ENCODE measurements at places on chromosomes 16 and 17.

DNA sequence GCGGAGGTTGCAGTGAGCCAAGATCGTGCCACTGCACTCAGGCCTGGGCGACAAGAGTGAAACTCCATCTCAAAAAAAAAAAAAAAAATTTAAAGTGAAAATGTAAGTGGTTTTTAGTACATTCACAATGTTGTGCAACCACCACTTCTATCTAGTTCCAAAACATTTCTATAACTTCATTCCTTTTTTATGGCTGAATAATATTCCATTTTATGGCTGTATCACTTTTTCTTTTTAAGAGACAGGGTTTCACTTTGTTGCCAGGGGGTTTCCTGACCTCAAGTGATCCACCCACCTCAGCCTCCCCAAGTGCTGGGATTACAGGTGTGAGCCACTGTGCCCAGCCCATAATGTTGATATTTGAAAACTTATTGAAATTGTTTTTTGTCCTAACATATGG lies 11.7 kb upstream of the CMTM3 start:
- DNase-seq, result no peak

DNA sequence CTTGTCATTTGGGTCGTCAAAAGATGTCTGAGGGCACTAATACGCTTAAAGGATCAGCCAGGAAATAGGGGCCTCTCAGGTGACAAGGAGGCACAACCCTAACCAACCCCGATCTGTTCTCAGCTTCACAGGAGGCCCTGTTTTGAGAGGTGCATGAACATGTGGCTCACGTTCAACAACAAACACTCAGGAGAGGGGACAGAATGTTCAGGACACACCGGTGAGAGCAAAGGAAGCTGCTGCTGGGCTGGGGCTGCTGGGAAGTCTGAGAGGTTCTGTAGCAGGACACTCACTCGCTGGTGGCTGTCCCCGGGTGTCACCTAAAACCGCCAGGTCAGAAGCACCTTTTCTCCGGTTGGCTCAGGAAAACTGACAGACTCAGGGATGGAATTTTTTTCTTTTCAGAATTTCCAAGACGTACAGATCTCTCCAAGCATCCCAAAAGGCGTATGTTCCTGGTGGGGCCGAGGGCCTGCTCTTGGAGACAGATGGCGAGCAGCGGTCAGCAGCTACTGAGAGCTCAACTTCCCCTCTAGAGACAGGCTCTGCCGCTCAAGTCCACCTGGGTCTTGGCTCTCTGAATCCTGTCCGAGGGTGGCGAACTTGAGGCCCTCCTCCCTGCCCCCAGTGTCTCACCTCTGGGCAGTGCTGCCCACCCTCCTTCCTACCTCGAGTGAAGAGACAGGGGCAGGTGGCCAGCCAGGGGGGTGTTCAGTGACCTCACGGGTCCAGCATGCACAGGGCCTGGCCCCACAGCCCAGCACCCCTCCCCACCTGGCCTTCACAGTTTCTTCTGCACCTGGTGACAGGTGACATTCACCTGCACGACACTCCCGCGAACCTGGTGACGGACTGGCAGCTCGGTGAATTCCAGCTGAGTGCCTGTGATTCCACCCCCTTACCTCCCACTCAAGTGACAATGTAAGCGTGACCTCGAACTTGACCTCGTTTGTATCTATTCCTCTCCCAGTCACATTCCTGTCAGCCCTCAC lies 22.9 kb downstream of the CLUH start:
- DNase-seq, result no peak

DNA sequence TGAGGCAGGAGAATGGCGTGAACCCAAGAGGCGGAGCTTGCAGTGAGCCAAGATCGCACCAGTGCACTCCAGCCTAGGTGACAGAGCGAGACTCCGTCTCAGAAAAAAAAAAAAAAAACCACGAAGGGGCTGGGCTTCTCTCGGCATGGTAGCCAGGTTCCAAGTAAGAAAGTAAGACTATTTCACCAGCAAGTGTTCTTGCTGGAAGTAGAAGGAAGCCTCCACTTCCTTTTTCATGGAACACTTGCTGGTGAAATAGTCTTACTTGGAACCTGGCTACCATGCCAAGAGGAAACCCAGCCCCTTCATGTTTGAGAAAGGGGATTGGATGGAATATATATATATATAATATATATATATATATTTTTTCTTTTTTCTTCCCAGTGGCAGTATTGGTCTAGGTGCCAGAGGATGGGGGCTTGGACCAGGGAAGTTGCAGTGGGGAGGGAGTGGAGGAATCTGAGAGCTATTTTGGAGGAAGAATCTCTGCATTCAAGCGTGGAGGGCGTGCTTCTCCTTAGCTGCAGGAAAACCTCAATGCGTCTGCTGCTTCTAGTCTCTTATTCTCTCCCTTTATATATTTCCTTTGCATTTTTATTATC lies 7.2 kb upstream of the N4BP1 start:
- no peak for DNase-seq

DNA sequence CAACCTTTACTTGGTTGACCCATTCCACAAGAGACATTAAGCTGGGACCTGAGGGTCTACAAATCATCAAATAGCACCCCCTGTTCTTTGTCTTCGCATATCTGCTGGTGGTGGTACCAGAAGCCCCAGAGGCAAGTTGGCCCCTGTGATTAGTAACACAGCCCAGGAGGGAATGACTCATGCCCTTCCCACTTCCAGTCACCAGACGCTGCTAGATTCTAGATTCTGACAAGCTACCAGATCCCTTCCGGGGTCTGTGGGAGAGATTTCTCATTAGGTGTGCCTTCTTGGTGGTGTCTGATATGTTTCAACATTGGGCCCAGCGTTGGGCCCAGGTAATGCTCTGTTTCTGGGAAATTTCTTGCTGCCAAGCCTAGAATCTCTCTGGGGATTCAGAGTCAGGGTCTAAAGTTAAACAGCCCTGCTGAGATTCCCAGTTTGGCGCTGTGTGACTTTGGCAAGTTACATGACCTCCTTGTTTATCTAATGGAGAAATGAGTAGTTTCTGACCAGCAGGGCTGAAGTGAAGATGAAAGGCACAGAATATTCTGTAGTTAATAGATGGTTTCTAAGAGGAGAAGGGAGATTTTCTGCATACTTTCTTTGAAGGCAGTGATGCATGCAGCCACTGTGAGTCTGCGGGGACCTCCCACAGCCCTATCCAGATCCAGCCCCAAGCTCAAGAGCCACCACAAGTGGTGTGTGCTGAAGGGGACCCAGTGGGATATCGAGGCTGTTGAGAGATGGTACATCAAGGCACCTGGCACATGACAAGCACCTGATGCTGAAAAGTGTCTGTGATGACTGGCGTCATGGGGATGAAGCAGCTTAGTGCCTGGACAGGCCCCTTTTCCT lies 3.9 kb downstream of the TRPV2 start:
- DNase-seq, result peak; percentile 35

GRCh38 chr17:72822358-72823023 lies 270.0 kb downstream of the SLC39A11 start:
- no peak for DNase-seq

- no peak for DNase-seq
Observed at GRCh38 chr16:87457709-87458423, 35.0 kb downstream of the ZCCHC14 start.

DNA sequence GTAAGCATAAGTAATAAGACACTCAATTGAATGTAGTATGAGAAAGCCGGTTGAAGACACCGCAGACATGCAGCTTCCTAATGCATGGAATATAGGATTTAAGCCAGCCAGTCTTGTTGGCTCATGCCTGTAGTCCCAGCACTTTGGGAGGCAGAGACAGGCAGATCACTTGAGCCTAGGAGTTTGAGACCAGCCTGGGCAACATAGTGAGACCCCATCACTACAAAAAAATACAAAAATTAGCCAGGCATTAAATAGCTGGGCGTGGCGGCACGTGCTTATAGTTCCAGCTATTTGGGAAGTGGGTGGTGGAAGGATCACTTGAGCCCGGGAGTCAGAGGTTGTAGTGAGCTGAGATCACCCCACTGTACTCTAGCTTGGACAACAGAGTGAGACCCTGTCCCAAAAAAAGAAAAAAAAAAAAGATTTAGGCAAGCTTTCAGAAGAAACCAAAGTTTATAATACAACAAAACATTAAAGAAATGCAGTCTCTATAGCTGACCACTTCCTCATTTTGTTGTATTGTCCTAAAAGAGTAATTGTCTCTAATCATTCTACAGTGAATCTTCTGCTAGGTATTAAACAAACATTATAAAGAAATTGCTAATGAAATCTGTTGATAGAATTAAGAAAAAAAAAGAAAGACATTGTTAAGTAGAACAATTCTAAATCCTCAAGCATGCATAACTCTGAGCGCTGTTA lies 68.6 kb upstream of the KIFC3 start:
- DNase-seq, result no peak

- DNase-seq, result no peak
Observed at GRCh38 chr17:62732125-62732524, 76.0 kb downstream of the MARCHF10 start.

GRCh38 chr17:46865100-46865499 lies 13.7 kb downstream of the WNT9B start:
- no peak for DNase-seq

GRCh38 chr17:34703533-34703932 lies 124.2 kb downstream of the TMEM132E start:
- DNase-seq, result no peak

GRCh38 chr16:21159281-21159951 lies 942 bp downstream of the LDAF1 start:
- DNase-seq, result peak; percentile 12

GRCh38 chr16:30875871-30876801 lies 17.7 kb downstream of the BCL7C start:
- peak; percentile 15 for DNase-seq

- DNase-seq, result no peak
Observed at GRCh38 chr17:83153681-83154310, 74.4 kb downstream of the METRNL start.

DNA sequence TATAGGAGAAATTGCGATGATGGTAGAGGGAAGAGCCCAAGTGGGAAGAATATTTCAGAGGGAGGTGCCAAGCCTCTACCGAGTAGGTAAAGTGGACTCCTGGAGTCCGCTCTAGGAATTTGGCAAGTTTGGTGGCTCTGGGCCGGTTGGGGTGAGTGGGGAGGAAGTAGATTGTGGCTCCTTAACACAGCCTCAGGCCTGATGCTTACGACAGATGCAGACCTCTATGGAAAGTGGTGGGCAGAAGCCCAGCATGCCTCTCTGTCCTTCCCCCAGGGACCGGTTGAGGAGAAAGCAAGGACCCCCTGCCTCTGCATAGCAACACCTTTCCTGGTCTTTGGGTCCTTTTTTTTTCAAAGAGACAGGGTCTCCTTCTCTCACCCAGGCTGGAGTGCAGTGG lies 55.9 kb upstream of the SIAH1 start:
- no peak for DNase-seq

DNA sequence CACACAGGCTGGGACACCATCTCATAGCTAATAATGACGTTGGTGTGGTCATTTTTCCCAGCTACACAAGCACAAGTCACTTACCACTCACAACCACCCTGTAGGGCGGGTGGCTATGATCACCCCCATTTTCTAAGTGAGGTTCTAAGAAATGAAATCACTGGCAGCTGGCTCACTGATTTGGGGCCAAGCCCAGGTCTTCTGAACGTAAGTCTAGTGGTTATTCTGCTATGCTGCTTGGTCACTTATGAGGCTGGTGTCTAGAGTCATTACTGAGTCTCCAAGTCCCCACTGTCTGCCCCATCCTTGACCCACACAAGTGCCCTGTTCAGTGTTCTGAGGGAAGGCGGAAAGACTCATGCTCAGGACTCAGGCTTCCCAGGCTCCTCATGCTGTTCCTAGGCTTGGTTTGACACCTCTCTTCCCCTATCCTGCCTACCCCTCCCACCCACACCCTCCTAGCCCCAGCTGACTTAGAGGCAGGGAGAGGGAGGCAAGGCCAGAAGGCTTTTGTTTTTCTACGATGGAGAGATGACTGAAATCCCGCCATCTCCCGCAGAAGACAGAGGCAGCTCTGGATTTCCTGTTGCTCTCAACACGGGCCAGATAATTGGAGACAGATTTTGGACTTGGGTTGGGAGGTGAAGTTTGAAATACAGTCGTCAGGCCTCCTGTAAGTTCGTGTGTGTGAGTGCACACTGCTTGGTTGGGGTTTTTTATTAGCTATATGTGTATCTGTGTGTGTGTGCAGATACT lies 32.2 kb downstream of the FZD2 start:
- no peak for DNase-seq

DNA sequence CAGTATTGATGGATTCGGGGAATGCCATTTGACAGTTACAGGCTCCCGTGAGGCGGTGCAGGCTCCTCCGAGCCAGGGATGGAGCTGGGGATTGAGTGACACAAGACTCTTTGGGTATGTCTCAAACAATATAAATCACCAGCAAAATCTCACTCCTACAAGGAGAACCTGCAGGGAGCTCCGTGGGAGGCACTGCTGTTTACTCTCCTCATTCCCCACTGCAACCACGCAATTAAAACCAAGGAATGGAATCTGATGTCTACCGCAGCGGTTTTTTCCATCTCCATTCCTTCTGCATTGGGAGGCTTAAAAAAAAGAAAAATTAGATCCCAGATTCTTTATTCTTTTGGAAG lies 157.9 kb downstream of the WWOX start:
- DNase-seq, result no peak

DNA sequence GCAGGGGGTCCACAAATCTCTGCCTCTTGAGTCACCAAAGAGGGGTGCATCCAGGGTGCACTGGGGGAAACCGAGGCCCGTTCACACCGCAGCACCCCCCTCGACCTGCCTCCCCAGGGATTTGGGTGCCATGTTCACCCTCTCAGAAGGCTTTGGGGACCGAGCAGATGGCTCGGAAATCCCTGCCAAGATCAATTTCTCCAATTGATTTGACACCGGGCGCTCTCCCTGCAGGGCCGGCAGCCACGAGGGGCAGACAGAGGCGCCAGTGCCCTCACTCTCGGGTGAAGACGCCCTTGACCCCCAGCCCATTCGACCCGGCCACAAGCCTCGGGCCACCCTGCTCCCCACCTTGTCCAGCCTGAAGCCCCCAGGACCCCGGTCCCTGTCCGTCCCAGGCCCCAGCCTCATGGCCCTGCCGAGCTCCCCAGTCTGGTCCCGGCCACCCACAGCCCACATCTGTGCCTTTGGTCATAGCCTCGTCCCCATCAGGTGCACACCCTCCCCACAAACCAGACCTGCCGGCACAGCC lies 9.3 kb downstream of the SSTR5 start:
- no peak for DNase-seq

DNA sequence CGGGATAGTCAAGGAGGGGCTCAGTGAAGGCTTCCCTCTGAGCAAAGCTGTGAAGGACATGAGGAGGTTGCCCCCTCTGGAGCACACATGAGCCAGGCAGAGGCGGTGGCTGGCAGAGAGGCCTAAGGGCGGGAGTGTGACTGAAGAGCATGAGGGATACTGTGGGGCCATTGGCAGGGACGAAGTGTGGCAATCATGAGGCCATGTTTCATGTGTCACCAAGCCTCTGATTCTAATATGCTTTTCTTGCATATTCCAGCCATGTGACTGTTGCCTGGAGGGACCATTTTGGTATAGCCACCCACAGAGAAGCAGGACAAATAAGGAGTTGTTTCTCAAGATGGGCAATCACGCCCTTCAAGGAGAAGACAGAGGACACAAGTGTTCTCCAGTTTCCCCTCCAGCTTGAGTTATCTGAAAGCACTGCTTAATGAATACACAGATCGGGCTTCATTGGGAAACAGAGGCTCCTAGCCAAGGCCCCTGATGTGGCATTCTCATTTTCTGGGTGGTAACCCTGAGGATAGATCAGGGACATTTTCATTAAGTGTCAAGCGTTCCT lies 68.0 kb downstream of the AKAP1 start:
- DNase-seq, result no peak

All from CD4-positive, alpha-beta T cell treated with Interleukin-4 for 1 hour (primary cell).